Endothelial cell (in vitro differentiated cells): ENCODE measurements at places on chromosomes 12 and 14. TPM values are rescaled to one million over a fixed set of nuclear protein-coding genes. Genes with fewer than 3 reads are reported as not detected.

The OAS2 gene
- total RNA-seq: 0.41 TPM

The CLEC2B gene
- not detected for total RNA-seq

- no peak for DNase-seq
These were observed 8.3 kb downstream of the KRT77 start for GRCh38 chr12:52695039-52695438.

DNA sequence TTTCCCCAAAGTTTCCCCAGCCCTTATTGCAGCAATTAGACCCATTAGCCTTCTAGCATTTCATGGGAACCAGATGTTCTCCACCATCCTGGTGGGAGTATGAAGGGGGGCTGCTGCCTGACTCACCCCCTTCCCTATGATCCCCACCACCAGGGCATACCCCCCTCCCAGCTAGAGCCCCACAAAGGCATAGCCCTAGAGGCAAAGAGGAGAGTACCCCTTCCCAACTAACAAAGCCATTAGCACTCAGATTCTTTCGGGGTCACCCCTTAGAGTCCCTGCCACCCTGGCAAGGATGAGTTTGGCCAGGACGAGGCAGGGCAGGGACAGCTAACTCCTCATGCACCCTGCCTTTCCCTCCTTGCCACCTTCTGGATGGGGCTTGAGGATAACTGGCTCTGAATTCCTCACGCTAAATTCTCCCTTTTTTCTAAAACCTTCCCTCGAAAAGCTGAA is 9.2 kb downstream of the RARG start:
- DNase-seq: no peak

GRCh38 chr14:100710391-100710790 is 16.3 kb upstream of the DLK1 start:
- DNase-seq: no peak

GRCh38 chr12:52207895-52208294 is 16.1 kb upstream of the KRT80 start:
- DNase-seq: no peak

DNA sequence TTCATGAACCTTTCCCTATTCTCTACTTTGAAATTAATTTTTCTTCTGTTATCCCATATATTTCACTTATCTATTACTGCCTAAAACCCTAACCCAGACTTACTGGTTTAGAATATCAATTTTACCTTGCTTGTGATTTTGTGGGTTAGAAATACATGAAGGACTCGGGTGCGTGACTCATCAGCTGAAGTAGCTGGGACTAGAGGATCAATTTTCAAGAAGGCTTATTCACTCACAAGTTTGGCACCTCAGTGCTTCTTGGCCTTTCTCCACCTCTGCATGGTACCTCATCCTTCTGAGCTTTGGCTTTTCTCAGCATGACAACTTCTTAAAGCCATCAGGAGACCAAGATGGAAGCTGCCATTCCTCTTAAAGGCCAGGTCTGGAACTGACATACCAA is 57.8 kb downstream of the TMEM117 start:
- DNase-seq: no peak

DNA sequence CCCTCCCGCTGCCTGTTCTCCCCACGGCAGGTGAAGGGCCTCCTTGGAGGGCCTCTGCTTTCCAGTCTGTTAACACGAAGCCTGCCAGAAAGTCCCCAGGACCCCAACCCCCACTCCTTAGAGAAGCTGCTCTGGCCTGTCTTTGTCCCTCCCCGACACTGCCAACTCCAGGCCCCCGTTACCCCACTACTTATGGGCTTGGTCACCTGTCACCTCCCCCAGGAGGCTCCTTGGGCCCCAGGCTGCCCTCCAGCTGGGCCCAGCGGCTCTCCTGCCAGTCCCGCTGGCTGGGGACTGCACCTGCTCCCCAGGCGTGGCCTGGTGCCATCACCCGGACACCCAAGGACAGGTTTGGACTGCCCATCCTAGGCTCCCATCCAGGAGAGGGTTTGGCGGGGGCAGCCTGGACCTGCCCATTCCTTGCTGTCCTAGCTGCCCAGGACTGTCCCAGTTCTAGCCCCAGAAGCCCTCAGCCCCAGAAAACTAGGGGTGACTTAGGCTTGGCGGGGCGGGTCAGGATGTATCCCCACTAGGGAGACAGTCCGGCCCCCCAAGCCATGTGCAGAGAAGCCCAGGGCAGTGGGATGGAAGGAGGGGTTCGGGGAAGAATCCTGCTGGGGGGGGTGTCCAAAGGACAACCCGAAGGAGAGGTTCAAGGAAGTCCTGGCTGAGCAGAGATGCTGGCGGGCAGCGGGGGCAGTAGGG is 155.7 kb upstream of the C14orf180 start:
- no peak for DNase-seq

GRCh38 chr12:104763168-104763805 is 194.8 kb downstream of the SLC41A2 start:
- DNase-seq: no peak

The EPS8 gene
- 2.7 TPM for total RNA-seq

The GPRC5A gene
- 3.4 TPM for total RNA-seq

DNA sequence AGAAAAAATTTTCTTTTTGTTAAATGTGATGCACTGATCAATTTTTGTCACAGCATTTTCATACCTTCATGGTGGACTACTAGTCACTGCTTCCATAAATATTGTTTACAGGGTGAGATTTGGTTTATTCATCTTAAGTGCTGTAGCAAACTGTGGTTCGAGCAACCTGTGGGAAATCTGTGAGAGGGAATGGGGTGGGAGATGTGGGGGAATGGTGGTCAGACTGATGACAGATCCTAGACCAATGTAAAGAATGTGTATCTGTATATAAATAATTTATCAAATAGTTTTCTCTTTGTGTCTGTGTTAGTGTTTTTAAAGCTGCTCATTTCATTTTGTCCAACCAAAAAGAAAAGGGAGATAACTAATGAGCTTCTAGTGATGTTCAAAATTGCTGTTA is 26.7 kb downstream of the CSRP2 start:
- no peak for DNase-seq

The CCDC197 gene
- total RNA-seq: not detected

GRCh38 chr14:38971258-38971921 is 131.6 kb downstream of the SEC23A start:
- DNase-seq: no peak

DNA sequence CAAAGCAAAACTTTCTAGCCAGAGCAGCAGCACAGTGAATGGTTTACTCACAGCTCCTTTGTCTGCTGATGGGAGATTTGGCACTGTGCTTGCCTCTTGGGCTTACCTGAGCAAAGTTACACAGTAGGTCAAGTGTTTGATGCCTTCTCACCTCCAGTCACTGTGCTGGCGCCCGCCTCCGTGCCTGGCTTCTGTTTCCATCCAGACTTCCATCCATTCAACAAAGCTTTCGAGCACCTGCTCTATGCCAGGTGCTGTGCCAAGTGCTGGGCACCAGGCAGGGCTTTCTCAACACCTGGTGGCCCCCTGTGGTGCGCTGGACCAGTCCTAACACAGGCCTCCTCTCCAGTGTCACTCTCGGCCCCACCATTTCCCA is 199.2 kb upstream of the EEA1 start:
- no peak for DNase-seq
